ENCODE measurements at places on chromosomes 3 and 15.

GRCh38 chr3:12513694-12514446 lies 29.6 kb downstream of the TSEN2 start:
- DNase-seq = no peak

GRCh38 chr15:74135041-74135565 lies 4.7 kb downstream of the ISLR2 start:
- no peak for DNase-seq

GRCh38 chr15:83396101-83396500 lies 51.0 kb upstream of the SH3GL3 start:
- no peak for DNase-seq

- DNase-seq = no peak
These were observed 208.8 kb downstream of the SV2B start for GRCh38 chr15:91308855-91309254.

- no peak for DNase-seq
These were observed 8.8 kb downstream of the CCDC33 start for GRCh38 chr15:74244822-74245341.

DNA sequence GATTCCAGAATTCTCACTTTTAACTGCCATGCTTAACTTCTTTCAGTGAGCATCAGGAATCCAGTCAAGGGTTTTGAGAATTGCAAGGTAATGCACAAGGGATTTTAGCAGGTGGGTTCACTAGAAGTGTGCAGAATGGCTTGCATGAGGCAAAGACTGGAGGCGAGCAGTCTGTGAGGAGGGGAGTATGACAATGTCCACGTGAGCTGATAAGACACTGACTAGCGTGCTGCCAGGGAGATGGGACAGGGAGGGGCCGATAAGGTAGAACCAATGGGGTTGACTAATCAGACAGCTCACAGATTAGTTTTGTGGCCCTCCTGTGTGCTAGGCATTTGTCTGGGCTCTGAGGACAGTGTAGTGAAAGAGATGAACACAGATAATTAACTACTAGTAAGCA lies 102.0 kb upstream of the DAZL start:
- no peak for DNase-seq

DNA sequence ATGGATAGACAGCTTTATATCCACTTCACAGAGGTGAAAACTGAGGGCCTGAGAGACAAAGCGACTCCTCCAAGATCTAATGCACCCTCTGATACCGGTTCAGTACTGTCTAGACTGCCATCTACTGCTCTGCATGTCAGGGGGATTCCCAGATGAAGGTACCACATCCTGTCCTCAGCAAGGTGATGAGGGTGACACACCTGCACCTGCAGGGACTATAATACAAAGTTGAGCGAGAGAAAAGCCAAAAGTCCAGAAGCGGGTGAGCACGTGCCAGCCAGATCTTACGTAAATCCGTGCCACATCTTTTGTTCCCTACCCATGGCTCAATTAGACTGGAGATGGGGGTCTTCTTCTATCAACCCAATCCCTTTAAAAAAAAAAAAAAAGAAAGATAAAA lies 32.4 kb upstream of the HES1 start:
- no peak for DNase-seq

DNA sequence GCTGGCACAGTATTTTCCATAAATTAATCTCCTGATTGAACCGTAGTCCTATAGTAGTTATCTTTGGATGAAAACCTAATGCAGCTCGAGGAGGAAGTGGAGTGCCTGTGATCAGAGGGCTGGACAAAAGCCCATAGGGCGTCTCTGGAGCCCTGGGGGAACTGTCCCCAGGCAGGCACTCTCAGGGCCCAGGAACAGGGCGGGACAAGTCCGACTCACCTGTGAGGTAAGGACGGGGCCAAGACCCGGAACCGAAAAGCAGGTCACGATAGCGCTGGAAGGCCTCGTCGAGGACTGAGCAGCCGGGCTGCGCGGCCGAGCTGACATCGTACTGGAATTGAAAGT lies 341 bp downstream of the HEXA start:
- DNase-seq = no peak

Data from NCI-H2227 treated with DMSO at 0.1 percent for 48 hours (cell line).